ENCODE measurements at places on chromosomes 11 and 22.

- no peak for DNase-seq
Measured at GRCh38 chr11:72600557-72600956, 73.7 kb downstream of the PDE2A start.

- DNase-seq, result no peak
Measured at GRCh38 chr11:45577752-45578151, 87.7 kb downstream of the CHST1 start.

DNA sequence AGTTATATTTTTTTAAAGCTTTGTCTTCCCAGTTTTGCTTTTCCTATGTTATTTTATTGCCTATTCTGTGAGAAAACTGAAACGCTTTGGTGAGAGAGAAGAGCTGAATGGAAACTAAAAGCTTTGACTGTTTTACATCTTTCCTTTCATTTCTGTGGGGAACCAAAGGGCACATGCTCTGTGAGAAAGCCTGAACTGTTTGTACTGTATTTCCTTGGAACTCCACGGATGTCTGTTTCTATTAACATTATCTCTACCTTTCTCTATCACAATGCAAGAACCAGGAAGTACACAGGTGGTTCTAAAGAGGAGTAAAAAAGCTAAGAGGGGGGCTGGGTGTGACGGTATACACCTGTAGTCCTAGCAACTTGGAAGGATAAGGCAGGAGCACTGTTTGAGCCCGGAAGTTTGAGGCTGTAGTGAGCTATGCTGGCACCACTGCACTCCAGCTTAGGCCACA, 43.8 kb downstream of the CELF1 start:
- no peak for DNase-seq

DNA sequence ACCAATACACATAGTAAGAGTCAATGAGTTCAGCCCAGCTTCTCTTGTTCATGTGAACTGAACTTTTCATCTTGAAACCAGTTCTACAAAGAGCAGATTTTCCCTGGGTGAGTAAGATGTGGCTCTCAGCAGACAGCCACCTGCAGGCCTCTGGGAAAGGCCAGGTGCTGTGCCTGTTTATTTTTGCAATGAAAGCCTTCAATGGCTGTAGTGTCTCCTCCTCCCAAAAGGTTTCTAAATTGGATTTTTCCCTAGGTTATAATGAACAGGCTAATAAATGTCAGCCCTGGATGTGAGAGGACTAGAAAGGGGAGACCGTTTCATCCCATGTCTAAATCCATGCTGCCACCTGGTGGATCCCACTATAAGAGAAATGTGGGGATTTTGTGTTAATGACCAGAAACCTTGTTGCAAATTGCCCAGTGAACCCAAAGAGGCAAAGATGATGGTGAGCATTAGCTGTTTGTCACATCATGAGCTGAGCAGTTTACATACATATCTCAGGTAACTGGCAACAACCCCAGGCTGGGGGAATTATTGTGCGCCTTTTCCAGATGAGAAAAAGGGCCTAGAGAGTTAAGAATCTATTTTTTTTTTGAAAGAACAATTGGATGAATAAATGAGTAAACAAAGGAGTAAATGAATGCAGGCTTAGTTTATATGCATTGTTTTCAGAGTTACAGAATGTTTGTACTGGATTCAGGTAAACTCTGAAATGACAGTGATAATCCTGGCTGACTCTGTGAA, 12.7 kb downstream of the C11orf91 start:
- DNase-seq, result no peak

DNA sequence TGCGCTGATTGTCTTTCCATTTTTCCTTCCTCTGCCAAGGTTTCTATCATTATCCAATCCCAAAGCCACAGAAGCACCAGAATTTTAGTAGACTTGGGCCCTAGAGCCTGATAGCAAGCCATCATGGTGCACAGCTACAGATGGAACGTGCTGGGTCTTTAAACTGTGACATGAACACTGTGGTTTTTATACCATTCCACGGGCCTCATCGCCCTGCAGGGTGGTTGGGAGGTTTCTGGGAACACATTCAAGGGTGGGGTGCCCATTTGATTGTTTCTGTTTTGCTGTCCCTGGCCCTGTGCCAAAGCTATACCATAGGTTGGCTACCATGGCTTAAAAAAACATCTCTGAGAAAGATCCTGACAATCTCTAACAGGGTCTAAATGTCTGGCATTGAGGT, 151.9 kb downstream of the CACNA1I start:
- no peak for DNase-seq

GRCh38 chr11:102318469-102318868, 1.2 kb downstream of the BIRC3 start:
- DNase-seq, result no peak

GRCh38 chr11:91293119-91293518, 931.5 kb upstream of the FAT3 start:
- DNase-seq, result no peak

DNA sequence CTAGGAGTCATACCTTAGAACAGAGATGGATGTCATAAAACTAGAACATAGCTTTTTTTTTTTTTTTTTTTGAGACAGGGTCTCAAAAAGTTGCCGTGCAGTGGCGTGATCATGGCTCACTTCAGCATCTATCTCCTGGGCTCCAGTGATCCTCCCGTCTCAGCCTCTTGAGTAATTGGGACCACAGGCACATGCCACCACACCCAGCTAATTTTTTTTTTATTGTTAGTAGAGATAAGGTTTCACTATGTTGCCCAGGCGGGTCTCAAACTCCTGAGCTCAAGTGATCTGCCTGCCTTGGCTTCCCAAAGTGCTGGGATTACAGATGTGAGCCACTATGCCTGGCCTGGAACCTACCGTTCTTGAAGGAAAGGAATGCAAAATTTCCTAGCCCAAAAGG, 8.8 kb upstream of the CEP295 start:
- no peak for DNase-seq

- no peak for DNase-seq
Measured at GRCh38 chr11:8271106-8271886, 7.6 kb upstream of the LMO1 start.

- peak; percentile 18 for DNase-seq
Measured at GRCh38 chr22:37077802-37078448, 26.4 kb downstream of the KCTD17 start.
